ENCODE measurements at places on chromosomes 3 and 15.

- peak; percentile 49 for DNase-seq
Measured at GRCh38 chr15:75508840-75509532, 57.5 kb upstream of the SIN3A start.

GRCh38 chr3:72244396-72244795 lies 459.4 kb upstream of the PROK2 start:
- DNase-seq: no peak

GRCh38 chr15:92091155-92091734 lies 237.7 kb downstream of the SLCO3A1 start:
- peak; percentile 3 for DNase-seq

DNA sequence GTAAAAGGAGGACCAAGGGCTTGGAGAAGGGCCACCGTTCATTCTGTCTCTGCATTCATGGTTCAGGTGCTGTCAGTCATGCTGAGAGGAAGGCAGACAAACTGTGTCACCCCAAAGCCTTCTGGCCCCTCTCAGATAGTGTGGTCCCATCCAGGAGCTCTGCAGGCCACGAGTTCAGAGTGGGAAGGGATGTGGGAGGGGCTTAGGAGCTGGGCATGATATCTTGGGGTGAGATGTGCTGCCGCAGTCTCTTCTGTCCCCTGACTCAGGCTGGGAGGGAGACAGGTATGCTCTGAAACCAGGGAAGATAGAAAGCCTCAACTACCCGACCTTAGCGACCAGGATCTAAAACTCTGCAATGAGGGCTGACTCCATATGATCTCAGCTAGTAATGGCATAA lies 19.6 kb upstream of the MYO1E start:
- no peak for DNase-seq

- DNase-seq: no peak
Measured at GRCh38 chr3:73523661-73524060, 101.1 kb downstream of the PDZRN3 start.

DNA sequence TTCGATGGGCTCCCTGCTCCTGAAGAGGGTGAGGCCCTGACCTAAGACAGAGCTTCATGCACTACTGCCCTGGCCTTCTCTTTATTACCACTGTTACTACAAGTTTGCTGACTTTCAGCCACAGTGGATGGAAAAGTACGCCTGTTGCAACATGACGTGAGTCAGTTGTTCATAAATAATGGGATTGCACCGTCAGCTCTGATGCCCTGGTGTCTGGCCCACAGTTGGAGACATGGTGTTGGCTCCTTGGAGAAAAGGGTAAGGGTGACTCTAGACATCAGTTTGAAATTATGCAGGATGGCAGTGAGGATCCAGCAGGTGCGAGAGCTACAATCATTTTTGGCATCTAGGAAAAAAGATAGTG lies 5.5 kb downstream of the PAQR5 start:
- DNase-seq: peak; percentile 85

DNA sequence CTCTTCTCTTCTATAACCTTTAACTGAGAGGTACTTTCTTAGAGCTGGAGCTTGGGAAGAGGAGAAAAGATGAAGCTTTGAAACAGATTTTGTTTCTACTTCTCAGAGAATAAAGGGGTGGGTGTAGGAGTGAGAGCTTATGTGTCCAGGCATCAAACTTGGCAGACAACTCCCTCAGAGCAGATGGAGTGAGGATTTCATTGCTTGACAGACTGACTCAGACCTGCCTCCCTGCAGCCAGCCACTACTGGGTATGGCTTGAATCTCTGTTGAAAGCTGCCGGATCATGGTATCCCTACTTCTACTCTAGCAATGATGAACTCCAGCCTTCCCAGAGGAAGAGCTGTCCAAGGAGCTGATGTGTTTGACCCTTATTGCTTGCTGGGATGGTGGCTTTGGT lies 36.7 kb downstream of the SYN2 start:
- DNase-seq: no peak

- no peak for DNase-seq
Measured at GRCh38 chr15:81225161-81225671, 28.5 kb downstream of the IL16 start.

DNA sequence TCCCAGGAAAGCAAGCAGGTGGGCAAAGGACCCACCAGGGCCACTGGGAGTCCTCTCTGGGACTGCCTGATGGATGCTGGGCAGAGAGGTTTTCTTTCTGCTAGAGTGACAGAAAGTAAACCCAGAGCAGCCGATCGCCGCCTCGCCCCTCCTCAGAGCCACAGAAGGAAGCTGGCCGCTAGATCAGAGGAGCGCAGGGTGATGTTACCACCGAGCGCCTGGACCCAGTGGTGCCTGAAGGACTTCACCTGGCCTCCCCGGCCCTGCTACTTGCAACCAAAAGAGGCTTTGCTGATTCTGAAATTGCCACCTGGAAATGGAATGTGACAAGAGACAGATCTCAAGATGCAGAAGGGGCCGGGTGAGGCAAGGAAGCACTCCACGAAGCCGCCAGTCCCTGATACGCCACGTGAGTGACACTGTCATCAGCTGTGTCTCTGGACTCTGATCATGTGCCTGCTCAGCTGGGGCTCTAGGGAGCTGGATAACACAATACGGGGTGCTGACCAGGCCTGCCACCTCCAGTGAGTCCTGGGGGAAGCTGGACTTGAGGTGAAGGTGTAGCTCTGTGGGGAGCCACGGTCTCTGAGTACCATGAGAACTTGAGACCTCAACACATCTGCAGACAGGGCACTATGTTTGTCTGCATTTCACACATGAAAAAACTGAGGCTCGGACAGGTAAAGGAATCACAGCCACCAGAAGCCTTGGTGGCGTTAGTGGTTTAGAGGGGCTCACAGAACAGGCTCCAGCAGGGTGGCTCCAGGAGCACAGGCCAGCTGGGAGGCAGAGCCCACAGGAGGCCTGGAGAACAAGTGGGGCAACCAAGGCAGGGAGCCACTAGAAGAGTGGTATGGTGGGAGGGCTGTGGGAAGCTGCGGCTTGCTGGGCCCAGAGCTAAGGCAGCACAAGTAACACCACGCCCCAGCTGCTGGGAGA lies 137.9 kb upstream of the PRR20G start:
- no peak for DNase-seq

DNA sequence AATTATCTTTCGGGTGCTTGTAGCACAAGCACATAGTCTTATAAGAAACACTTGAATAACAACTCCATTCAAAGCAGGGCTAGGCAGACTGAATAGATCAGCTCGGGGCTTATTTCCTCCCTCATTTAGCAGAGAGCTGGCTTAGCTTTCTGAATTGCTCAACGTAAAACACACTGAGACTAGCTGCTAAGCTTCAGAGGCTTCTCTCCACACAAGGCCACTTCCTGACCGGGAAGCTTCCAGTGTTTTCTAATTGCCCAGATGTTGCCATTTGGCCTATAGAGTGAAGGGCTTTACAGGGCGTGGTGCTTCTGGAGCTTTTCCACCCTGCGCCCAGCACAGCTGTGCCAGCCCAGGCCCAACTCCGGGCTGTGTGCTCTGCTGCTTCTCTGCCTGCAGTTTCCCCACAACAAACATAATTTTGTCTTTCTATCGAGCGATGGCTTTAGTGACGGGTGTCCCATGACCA lies 16.6 kb downstream of the FAM240A start:
- DNase-seq: no peak

DNA sequence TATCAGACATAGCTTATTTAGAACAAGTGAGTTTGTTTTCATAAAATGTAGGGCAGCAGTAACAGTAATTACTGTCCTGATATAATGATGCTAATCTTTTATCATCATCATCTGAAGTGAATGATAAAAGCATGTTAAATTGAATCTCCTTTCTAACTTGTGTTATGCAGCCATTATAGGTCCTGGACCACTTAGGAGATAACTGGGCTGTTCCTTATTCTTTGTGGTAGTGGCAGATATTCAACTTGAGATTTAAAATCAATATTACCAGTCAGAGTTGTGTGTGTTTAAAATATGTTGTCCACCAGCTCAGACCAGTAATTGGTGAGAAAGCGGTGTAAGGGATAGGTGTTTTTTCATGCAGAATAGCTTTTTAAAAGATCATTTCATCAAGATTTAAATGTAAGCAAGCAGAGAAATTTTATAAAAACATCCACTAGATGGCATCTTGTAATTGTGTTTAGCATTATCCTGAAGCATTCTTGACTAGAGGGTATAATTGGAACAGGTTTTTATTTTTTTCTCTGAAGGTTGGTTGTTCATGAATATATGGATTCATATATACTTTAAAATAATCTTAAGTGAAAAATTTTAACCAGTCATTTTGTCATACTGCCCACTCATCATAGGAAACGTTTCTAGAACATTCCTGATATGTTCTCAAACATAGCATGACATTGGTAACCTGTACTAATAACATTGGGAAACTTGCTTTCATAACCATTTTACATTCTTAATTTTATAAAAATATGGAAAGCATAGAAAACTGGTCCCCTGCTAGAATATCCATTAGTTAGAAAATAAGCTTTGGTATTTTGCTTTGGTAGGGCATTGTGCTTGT lies 153.9 kb downstream of the BBX start:
- DNase-seq: peak; percentile 63

GRCh38 chr3:46433841-46434240 lies 26.8 kb downstream of the CCRL2 start:
- DNase-seq: no peak

All from ELR (cell line).